ENCODE measurements at places on chromosomes 2 and 18. TPM values are rescaled to one million over a fixed set of nuclear protein-coding genes. Genes with fewer than 3 reads are reported as not detected.

- no peaks in the 10 kb centered on the region for H3K4me1 ChIP-seq
- no peak overlapping the region for H3K4me3 ChIP-seq
- H3K27ac ChIP-seq = no peak overlapping the region
- no peaks in the 10 kb centered on the region for H3K36me3 ChIP-seq
Observed at GRCh38 chr2:218074031-218074430, 5.0 kb downstream of the RUFY4 start.

DNA sequence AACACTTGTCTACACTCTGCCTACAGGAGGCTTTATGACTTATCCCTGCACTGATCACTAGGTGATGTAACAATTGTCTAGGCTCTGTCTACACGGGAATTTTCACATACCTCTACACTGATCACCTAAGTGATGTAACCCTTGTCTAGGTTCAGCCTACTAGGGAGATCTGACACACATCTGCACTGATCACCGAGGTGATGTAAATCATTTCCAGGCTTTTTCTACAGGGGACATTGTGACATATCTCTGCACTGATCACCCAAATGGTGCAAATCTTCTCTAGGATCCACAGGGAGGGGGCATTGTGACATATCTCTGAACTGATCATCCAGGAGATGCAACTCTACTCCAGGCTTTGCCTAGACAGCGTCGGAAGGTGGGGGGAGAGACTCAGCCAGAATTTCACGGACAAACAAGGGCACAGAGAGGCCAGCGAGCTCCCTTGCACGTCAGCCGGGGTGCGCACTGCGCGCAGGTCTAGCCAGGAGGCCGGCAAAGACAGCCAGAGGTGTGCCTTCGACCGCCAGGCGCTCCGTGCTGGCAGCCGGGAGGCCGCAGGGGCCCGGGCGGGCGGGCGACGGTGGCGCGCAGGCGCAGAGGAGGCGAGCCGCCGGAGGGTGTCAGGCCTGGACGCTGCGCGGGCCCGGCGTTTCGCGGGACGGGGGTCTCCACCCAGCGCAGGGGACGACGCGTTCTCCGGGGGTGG is 46.9 kb upstream of the USP14 start:
- H3K4me1 ChIP-seq = no peaks in the 10 kb centered on the region
- no peak overlapping the region for H3K27ac ChIP-seq
- no peaks in the 10 kb centered on the region for H3K36me3 ChIP-seq
- peak overlapping the region; percentile 28 for H3K4me3 ChIP-seq
- DNase-seq = peak; percentile 15
- H3K27me3 ChIP-seq = no peaks in the 10 kb centered on the region

DNA sequence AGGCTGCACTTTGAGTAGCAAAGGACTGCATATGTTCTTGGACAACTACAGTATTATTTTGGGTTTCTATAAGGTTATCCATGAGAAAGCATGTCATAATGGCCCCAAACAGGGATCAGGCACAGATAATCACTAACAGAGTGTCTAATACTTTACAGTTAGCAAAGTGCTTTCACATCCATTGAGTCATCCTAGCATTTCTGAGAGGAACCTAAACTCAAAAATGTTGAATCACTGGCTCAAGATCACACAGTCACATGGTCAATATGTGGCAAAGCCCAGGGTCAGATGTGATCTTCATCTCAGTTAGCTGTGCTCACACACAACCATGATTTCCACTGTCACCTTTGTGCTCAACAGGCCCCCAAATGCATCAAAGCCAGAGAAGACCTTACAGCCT is 156.1 kb upstream of the VRK2 start:
- no peaks in the 10 kb centered on the region for H3K36me3 ChIP-seq
- no peak overlapping the region for H3K4me3 ChIP-seq
- H3K27me3 ChIP-seq = no peaks in the 10 kb centered on the region
- H3K27ac ChIP-seq = no peak overlapping the region
- no peak for DNase-seq

DNA sequence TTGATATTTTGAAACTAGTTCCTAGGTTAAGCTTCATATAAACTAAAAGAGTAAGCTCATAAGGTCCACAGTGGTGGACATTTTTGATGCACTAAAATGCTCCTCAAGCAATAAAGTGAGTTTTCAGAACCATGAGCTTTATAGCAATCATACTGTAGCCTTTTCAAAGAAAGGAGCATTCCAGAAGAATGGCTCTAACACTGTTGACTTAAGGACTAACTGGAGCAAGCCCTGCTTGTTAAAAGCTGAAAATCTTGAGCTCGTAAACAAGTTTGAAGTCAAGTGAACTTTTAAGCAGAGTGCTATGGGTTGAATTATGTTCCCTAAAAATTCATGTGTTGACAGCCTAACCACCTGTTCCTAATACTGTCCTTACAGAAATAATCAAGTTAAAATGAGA is 38.0 kb downstream of the KYNU start:
- DNase-seq = no peak
- no peaks in the 10 kb centered on the region for H3K4me1 ChIP-seq
- H3K36me3 ChIP-seq = no peaks in the 10 kb centered on the region

GRCh38 chr2:122307763-122308162 is 552.3 kb downstream of the TSN start:
- H3K4me3 ChIP-seq = no peak overlapping the region
- DNase-seq = no peak
- no peaks in the 10 kb centered on the region for H3K36me3 ChIP-seq
- H3K27me3 ChIP-seq = no peaks in the 10 kb centered on the region

- no peaks in the 10 kb centered on the region for H3K27me3 ChIP-seq
- H3K36me3 ChIP-seq = no peaks in the 10 kb centered on the region
- no peak overlapping the region for H3K4me3 ChIP-seq
- no peak overlapping the region for H3K27ac ChIP-seq
- H3K4me1 ChIP-seq = peaks cover 8% of the 10 kb centered on the region
- DNase-seq = no peak
Observed at GRCh38 chr2:151882786-151883445, 54.7 kb upstream of the ARL5A start.

DNA sequence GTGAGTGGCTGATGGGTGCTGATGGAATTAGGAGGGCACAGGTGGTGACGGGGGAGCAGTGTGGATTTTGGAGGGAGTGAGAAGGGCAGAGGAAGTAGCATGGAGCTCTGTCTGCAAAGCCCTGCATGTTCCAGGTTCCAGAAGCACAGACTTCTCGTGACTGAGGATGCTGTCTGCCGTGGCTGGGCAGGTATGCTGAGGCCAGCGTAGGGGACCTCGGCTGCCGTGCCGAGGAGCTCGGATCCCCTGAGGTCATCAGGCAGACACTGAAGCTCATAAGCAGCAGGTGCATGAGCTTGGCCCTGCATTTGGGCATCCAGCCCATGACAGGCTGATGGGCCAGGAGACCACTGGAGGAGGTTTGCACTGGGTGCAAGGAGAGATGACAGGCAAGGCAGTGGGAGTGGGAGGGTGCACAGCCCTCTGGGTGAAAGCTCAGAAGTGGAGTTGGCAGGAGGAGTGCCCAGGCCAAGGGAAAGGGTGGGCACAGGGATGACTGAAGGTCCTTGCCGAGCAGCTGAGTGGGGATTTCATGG is 215.3 kb downstream of the SH3RF3 start:
- no peaks in the 10 kb centered on the region for H3K27me3 ChIP-seq
- H3K4me3 ChIP-seq = no peak overlapping the region
- peaks cover 2% of the 10 kb centered on the region for H3K4me1 ChIP-seq
- no peak overlapping the region for H3K27ac ChIP-seq
- DNase-seq = no peak

GRCh38 chr2:138187221-138187620 is 222.9 kb downstream of the HNMT start:
- H3K27ac ChIP-seq = no peak overlapping the region
- H3K4me1 ChIP-seq = no peaks in the 10 kb centered on the region
- DNase-seq = no peak
- no peaks in the 10 kb centered on the region for H3K36me3 ChIP-seq
- no peaks in the 10 kb centered on the region for H3K27me3 ChIP-seq

- peak overlapping the region; percentile 75 for H3K27ac ChIP-seq
- no peaks in the 10 kb centered on the region for H3K27me3 ChIP-seq
- no peak overlapping the region for H3K4me3 ChIP-seq
- H3K36me3 ChIP-seq = no peaks in the 10 kb centered on the region
- peak; percentile 43 for DNase-seq
- H3K4me1 ChIP-seq = peaks cover 20% of the 10 kb centered on the region
Observed at GRCh38 chr2:190468814-190469569, 60.8 kb downstream of the MFSD6 start.

DNA sequence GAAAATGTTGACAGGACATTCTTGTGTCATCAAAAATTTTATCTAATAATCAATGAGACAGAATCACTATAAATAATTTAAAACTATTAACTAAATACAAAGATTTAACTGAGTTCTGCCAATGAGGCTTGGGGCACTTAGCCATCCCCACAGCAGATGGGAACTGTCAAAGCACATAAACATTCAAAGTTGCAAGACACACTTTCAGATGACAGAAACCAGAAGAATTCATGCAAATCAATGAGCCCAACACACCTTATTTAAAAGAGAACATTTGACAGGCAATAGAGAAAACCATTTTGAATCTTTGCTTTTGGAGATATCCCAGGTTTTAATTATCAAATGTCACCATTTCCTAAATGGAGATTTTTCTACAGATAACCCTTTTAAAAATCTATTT is 566.2 kb downstream of the IRS1 start:
- H3K36me3 ChIP-seq = no peaks in the 10 kb centered on the region
- H3K27ac ChIP-seq = no peak overlapping the region
- no peak for DNase-seq
- no peak overlapping the region for H3K4me3 ChIP-seq

- H3K4me3 ChIP-seq = no peak overlapping the region
- no peaks in the 10 kb centered on the region for H3K36me3 ChIP-seq
- no peaks in the 10 kb centered on the region for H3K27me3 ChIP-seq
- H3K27ac ChIP-seq = no peak overlapping the region
- no peaks in the 10 kb centered on the region for H3K4me1 ChIP-seq
Observed at GRCh38 chr2:236319036-236319435, 54.8 kb upstream of the ASB18 start.

GRCh38 chr2:84939426-84940087 is 31.4 kb upstream of the KCMF1 start:
- no peaks in the 10 kb centered on the region for H3K27me3 ChIP-seq
- no peaks in the 10 kb centered on the region for H3K36me3 ChIP-seq
- H3K4me1 ChIP-seq = no peaks in the 10 kb centered on the region
- DNase-seq = no peak

DNA sequence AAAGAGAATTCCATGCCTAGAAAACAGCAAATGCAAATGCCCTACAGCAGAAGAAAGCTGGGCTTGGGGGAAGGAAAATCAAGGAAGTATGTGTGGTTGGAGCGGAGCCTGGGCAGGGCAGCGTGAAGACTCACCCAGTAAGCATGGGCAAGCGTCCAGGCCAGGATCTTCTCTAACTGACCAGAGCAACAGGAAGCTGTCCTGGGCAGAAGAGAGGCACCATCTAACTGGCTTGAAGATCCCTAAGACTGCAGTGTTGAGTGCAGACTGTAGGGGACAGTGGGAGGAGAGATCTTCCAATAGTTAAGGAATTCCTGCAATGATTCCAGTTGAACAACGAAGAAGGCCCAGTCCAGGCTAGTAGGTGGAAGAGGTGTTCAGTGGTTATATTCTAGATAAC is 57.9 kb downstream of the NXPH2 start:
- DNase-seq = no peak
- H3K27ac ChIP-seq = no peak overlapping the region
- no peaks in the 10 kb centered on the region for H3K4me1 ChIP-seq

- no peak for DNase-seq
- H3K27me3 ChIP-seq = no peaks in the 10 kb centered on the region
- no peaks in the 10 kb centered on the region for H3K36me3 ChIP-seq
- H3K4me1 ChIP-seq = no peaks in the 10 kb centered on the region
- no peak overlapping the region for H3K27ac ChIP-seq
Observed at GRCh38 chr2:204732019-204732418, 186.7 kb downstream of the PARD3B start.

DNA sequence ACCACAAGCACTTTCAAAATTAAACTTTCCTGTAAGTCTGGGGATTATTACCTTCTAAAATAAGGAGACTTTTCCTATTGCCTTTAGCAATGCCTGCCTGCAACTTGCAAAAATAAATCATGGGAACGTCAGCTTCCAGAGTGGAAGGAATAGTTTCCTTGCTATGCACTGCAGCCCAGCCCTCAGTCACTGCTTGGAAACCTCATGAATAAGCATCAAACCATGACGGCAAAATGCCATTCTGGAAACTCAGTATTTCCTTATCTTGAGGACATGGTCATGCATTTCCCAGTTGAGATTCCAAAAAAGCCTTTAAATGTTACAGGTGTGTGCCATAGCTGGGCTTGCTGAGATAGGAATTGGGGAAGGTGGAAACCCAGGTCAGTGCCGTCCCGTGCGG is 84.2 kb upstream of the OTOS start:
- H3K27me3 ChIP-seq = no peaks in the 10 kb centered on the region
- peaks cover 7% of the 10 kb centered on the region for H3K4me1 ChIP-seq
- no peak for DNase-seq
- H3K4me3 ChIP-seq = no peak overlapping the region

- H3K4me1 ChIP-seq = no peaks in the 10 kb centered on the region
- H3K27me3 ChIP-seq = no peaks in the 10 kb centered on the region
- no peak overlapping the region for H3K27ac ChIP-seq
- no peak overlapping the region for H3K4me3 ChIP-seq
Observed at GRCh38 chr2:189287982-189288521, 108.5 kb upstream of the COL5A2 start.

- H3K4me1 ChIP-seq = no peaks in the 10 kb centered on the region
- H3K27ac ChIP-seq = no peak overlapping the region
- no peaks in the 10 kb centered on the region for H3K36me3 ChIP-seq
- DNase-seq = no peak
- no peak overlapping the region for H3K4me3 ChIP-seq
Observed at GRCh38 chr2:48397846-48398245, 132.1 kb upstream of the STON1 start.

DNA sequence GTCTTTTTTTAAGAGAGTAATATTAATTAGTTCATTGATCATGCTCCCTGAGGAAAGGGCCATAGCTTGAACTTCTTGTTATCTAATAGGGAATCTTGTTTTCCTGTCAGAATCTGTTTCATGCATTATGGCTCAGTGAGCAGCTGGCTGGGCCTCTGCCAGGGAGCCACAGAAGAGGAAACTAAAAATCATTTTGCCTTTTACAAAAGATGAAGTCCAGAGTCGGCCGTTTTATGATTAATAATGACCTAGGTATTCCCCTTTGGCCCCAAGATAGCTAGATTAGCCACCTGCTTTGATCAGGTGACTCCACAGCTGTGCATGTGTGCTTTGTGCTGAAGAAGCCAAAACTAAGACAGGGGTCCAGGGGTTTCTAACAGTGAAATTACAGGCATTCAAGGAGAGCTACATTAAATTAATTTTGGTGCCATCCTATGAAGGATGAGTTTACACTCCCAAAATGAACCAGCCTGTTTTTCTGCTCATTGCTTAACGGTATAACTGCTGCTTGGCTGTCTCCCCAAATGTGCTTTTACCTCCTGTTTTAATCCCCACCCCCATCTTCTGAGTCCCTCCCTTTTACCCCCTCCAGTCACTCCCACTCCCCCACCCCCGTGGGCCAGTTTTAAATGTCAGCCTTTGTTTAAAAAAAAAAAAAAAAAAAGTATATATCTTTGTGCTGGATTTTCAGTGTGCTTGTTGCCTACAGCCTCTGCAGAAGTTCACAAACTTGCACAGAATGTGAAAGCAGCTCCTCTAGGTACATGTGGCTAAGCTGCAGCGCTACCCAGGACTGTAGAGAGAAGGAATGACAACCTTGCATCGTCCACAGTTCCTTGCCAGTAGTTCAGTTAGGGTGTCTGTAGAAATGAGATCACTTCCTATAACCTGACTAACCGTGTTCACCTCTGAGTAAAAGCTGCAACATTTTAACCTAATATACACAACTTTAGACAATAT is 93.1 kb downstream of the CABLES1 start:
- no peak overlapping the region for H3K4me3 ChIP-seq
- H3K4me1 ChIP-seq = peaks cover 22% of the 10 kb centered on the region
- DNase-seq = no peak
- H3K27me3 ChIP-seq = no peaks in the 10 kb centered on the region

RASGRP3 gene
- 12.1 TPM for total RNA-seq

RBBP8 gene
- 4.7 TPM for total RNA-seq

IL1B gene
- total RNA-seq = not detected

GALR1 gene
- total RNA-seq = not detected

PROC gene
- total RNA-seq = not detected

SAG gene
- total RNA-seq = not detected

Data from gastrocnemius medialis (tissue), 4 donors.